ENCODE measurements at places on chromosomes 1 and 21.

DNA sequence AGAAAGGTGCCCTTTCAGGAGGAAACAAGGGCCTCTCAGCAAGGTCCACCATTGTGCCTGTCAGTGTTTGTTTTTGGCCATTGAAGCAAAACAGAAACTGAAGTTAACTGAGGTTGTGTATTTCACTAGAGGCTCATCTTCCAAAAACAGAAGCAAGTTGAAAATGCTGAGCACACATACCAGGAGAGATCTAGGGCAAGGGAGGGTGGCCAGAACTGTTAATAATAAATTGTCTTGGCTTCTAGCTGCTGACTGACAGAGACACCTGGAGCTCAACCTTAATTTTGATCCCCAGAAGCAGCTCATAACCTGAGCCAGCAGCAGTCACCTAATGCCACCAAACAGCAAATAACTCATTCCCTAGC lies 5.2 kb downstream of the AGMAT start:
- peak; percentile 22 for DNase-seq

- no peak for DNase-seq
Measured at GRCh38 chr1:232287676-232288569, 342.0 kb downstream of the SIPA1L2 start.

GRCh38 chr1:77303387-77303786 lies 21.6 kb downstream of the AK5 start:
- DNase-seq, result no peak

GRCh38 chr1:34655206-34655874 lies 99.5 kb upstream of the GJB5 start:
- no peak for DNase-seq

All from iPS-NIHi11 (cell line).